ENCODE measurements at places on chromosomes 4 and X. TPM values are rescaled to one million over a fixed set of nuclear protein-coding genes. Genes with fewer than 3 reads are reported as not detected.

Gene ZCCHC18
- total RNA-seq = 0.52 TPM

DNA sequence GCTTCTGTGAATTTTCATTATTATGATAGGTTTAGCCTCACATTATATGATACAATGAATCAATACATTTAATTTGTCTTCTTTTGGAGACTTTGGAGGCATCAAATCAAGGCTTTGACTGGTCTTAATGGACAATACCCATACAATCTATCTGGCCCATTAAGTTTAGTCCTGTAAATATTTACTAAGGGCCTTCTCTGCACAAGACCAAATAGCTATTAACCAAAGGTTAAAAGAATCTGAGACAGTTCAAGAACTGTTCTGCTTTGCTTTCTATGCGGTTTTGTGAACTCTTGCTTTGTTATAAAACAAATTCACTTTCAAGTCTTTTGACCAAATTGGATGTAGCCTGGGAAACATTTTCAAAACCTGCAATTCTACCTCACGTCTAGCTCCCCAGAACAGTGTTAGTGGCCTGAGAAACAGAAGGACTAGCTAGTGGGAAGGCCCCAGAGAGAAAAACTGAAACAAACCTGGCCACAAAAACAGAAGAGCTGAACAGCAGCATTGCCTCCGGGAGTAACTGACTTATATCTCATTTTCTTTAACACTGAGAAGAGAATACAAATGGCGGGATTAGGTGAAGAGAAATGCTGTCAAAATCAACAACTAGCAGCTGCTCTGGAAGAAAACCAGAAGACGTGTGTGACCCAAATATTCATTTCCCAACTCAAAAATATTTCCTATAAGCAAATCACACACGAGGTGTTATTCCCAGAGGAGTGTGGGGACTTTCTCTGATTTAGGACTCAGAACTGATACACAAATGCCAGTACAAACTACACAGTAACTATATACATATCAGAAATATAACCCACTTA lies 548 bp downstream of the TLR1 start:
- DNase-seq = no peak
- no peak overlapping the region for H3K27ac ChIP-seq
- no peaks in the 10 kb centered on the region for H3K27me3 ChIP-seq

Gene H2BW2
- total RNA-seq = not detected

DNA sequence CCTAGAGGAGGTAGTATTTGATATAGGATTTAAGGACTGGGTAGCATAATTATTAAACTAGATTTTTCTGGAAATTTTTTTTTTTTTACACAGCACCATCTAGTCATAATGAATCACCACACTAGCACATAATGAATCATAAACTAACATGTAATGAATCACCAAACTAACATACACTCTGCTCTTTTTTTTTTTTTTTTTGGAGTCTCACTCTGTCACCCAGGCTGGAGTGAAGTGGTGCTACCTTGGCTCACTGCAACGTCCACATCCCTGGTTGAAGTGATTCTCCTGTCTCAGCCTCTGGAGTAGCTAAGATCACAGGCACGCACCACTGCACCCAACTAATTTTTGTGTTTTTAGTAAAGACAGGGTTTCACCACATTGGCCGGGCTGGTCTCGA lies 92.5 kb downstream of the FAM13A start:
- peaks cover 32% of the 10 kb centered on the region for H3K4me1 ChIP-seq
- no peaks in the 10 kb centered on the region for H3K36me3 ChIP-seq
- no peak overlapping the region for H3K4me3 ChIP-seq
- DNase-seq = no peak
- H3K27ac ChIP-seq = no peak overlapping the region

GRCh38 chrX:101550751-101551379 lies 518 bp downstream of the ARMCX1 start:
- H3K36me3 ChIP-seq = peaks cover 8% of the 10 kb centered on the region
- H3K4me1 ChIP-seq = peaks cover 8% of the 10 kb centered on the region
- DNase-seq = no peak
- H3K27ac ChIP-seq = no peak overlapping the region
- H3K4me3 ChIP-seq = peak overlapping the region; percentile 71

- H3K4me1 ChIP-seq = no peaks in the 10 kb centered on the region
- no peak for DNase-seq
- H3K27ac ChIP-seq = no peak overlapping the region
- no peaks in the 10 kb centered on the region for H3K27me3 ChIP-seq
- no peak overlapping the region for H3K4me3 ChIP-seq
- no peaks in the 10 kb centered on the region for H3K36me3 ChIP-seq
Observed at GRCh38 chr4:177041356-177041755, 248.6 kb upstream of the VEGFC start.

DNA sequence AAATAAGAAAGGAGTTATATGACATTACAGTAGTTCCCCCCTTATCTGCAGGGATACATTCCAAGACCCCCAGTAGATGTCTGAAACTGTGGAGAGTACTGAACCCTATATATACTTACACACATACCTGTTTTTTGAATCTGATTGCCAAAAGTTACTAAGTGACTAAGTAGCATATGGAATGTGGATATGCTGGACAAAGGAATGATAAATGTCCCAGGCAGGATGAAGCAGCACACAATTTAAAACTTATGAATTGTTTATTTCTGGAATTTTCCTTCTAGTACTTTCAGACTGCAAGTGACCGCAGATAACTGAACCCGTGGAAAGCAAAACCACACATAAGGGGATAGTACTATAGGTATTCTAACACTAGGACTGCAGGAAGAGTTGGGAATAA lies 22.7 kb downstream of the UGDH start:
- no peak overlapping the region for H3K4me3 ChIP-seq
- no peaks in the 10 kb centered on the region for H3K4me1 ChIP-seq
- peaks cover 44% of the 10 kb centered on the region for H3K36me3 ChIP-seq
- no peak for DNase-seq
- H3K27ac ChIP-seq = no peak overlapping the region

DNA sequence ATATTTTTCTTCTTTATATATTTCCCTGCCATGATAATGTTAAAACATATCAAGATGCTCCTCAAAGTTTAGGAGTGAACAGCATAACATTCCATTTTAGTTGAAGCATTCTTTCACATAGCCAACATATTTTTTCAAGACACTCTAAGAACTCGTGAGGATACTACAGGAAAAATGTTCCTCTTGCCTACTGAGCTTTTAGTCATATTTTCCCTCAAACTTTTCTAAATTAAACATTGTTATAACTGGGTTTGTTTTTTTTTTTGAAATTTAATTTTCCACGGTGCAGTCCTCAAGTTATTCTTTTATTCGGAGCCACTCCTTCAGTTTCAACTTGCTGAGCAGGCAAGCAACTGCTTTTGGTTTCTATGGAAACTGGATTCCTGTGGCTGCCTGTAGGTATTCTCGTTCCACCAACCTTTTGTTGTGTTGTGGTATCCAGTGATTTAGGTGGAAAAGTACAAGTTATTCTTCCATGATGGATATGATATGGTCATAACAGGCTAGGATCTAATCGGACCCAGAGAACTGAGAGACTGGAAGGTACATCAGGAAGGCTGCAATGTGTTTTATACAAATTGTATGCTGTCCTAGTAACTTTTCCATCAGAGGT lies 248.0 kb downstream of the TRIML1 start:
- H3K27me3 ChIP-seq = no peaks in the 10 kb centered on the region
- H3K36me3 ChIP-seq = no peaks in the 10 kb centered on the region
- DNase-seq = peak; percentile 18
- no peak overlapping the region for H3K4me3 ChIP-seq
- no peaks in the 10 kb centered on the region for H3K4me1 ChIP-seq

DNA sequence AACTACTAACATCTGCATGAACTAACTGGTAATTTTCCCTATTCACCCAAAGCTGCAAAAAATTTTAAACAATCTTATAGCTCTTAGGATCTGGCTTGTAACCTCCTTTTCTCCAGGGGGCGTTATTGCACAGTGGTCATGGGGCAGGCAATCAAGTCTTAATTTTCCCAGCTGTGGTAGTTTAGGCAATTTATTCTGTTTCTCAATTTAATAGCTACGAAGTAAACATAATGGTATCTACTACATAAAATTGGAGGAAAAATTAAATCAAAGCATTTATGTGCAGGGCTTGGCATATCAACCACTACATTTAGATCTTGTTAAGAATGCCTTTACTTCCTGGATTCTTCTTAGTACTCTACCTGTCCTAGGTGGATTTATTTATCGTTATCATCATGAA lies 137.4 kb upstream of the GUCY1A1 start:
- peaks cover 16% of the 10 kb centered on the region for H3K4me1 ChIP-seq
- peaks cover 7% of the 10 kb centered on the region for H3K36me3 ChIP-seq
- DNase-seq = peak; percentile 43
- H3K4me3 ChIP-seq = no peak overlapping the region
- H3K27me3 ChIP-seq = no peaks in the 10 kb centered on the region

- no peak overlapping the region for H3K4me3 ChIP-seq
- no peak overlapping the region for H3K27ac ChIP-seq
- H3K36me3 ChIP-seq = no peaks in the 10 kb centered on the region
- H3K27me3 ChIP-seq = no peaks in the 10 kb centered on the region
- H3K4me1 ChIP-seq = no peaks in the 10 kb centered on the region
Observed at GRCh38 chr4:155984106-155984797, 30.6 kb upstream of the CTSO start.

Gene SGMS2
- 74.7 TPM for total RNA-seq

Gene MAGEB17
- not detected for total RNA-seq
